H1 (cell line): ENCODE measurements at places on chromosomes 6 and 20.

- H3K4me3 ChIP-seq = no peak overlapping the region
- H3K27ac ChIP-seq = no peak overlapping the region
Observed at GRCh38 chr6:149235130-149235561, 82.4 kb upstream of the TAB2 start.

- H3K27ac ChIP-seq = no peak overlapping the region
- no peaks in the 10 kb centered on the region for H3K27me3 ChIP-seq
- DNase-seq = no peak
- H3K4me3 ChIP-seq = no peak overlapping the region
Observed at GRCh38 chr6:82397962-82398692, 34.5 kb downstream of the TPBG start.

- no peak for DNase-seq
- no peak overlapping the region for H3K27ac ChIP-seq
- H3K4me1 ChIP-seq = peaks cover 26% of the 10 kb centered on the region
- peaks cover 14% of the 10 kb centered on the region for H3K36me3 ChIP-seq
- H3K4me3 ChIP-seq = no peak overlapping the region
Observed at GRCh38 chr20:31710423-31711108, 12.1 kb downstream of the BCL2L1 start.

DNA sequence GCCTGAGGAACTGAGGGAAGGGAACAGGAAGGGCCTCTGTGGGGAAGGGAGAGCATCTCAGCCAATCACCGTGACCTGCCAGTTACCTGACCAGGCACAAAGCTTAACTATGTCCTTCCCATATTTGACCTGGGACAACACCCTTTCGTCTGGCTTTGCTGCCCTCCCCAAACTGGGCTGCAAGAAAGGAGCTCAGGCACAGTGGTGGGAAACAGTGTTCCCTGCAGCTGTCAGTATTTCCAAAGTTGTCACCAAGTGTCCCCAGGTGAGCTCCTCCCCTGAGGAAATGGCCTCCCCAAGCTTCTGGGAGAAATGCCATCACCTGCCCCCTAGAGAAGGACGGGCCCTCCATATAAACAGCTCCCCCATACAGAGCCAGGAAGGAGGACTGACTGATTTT is 17.9 kb downstream of the NCR2 start:
- no peak overlapping the region for H3K4me3 ChIP-seq
- no peak overlapping the region for H3K27ac ChIP-seq
- no peaks in the 10 kb centered on the region for H3K4me1 ChIP-seq
- no peaks in the 10 kb centered on the region; the same call in 1 of the 2 replicates for H3K27me3 ChIP-seq
- DNase-seq = no peak

DNA sequence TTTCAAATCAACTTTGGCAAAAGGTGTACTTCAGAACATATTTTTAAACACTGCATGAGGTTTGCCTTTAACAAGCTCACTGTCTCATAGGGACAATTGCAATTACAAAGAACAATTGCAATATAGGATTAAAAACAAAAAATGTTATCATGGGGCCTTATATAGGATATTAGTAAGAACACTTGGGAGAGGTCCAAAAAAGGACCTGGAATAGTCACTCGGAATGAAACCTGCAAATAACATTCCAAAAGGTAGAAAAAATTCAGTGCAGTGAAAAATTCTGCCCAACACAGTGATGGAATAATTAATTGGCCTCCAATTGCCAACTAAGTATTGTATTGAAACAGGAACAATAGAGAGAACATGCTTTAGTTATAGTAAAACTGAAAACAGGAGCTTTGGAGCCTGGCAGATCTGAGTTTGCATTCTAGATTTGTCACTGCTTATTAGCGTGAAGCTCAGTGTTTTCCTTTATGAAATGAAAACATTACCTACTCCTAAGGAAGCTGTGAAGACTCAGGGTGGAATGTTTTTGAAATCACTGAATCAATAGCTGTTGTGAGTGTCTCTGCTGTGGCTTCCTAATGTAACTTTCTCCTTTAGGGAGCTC is 172.6 kb upstream of the BMP5 start:
- H3K27me3 ChIP-seq = no peaks in the 10 kb centered on the region
- no peak overlapping the region for H3K27ac ChIP-seq
- H3K36me3 ChIP-seq = no peaks in the 10 kb centered on the region
- no peak overlapping the region for H3K4me3 ChIP-seq
- H3K4me1 ChIP-seq = no peaks in the 10 kb centered on the region
- no peak for DNase-seq

GRCh38 chr20:17437251-17437650 is 93.9 kb downstream of the BFSP1 start:
- H3K27me3 ChIP-seq = no peaks in the 10 kb centered on the region
- H3K4me1 ChIP-seq = no peaks in the 10 kb centered on the region
- DNase-seq = no peak
- no peak overlapping the region for H3K27ac ChIP-seq
- H3K36me3 ChIP-seq = no peaks in the 10 kb centered on the region

DNA sequence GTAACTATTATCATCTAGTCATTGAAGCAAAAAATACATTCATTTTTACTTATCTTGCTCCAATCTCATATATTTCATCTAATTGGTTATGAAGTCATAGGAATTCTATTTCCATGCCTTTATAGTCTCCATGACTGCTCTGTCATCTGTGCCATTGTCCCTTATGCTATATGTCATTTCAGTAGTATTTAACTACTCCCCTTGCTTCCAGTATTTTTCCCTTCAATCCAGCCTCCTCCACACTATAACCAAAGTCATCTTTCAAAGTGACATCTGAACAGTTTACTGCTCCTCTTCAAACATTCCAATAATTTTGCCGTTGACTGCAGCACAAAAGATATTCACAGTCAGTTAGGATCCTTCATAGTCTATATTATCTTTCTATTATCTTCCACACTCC is 216.6 kb upstream of the HS3ST5 start:
- H3K36me3 ChIP-seq = no peaks in the 10 kb centered on the region
- no peak overlapping the region for H3K4me3 ChIP-seq
- no peak overlapping the region for H3K27ac ChIP-seq

- H3K36me3 ChIP-seq = no peaks in the 10 kb centered on the region
- DNase-seq = no peak
- peaks cover 13% of the 10 kb centered on the region for H3K4me1 ChIP-seq
Observed at GRCh38 chr6:36670271-36670670, 8.2 kb upstream of the CDKN1A start.

DNA sequence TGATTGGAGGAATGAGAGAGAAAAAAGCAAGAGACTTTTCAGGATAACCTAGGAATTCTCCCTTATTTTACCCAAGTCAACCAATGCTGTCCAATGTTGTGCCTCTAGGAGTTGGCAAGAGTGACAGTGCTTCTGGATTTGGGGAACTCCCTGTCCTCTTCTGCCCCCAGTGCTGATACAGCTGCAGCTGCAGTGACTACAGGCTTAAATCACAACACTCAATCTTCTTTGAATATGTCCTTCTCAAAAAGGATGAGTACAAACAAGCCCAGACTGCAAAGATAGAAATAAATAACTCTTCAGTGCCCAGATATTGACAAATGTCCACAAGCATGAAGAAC is 141.0 kb upstream of the COL21A1 start:
- no peaks in the 10 kb centered on the region for H3K4me1 ChIP-seq
- H3K27me3 ChIP-seq = no peaks in the 10 kb centered on the region
- no peak overlapping the region for H3K27ac ChIP-seq

GRCh38 chr6:75166773-75167172 is 39.1 kb downstream of the COL12A1 start:
- H3K36me3 ChIP-seq = no peaks in the 10 kb centered on the region
- H3K4me1 ChIP-seq = no peaks in the 10 kb centered on the region
- no peaks in the 10 kb centered on the region for H3K27me3 ChIP-seq
- DNase-seq = no peak
- no peak overlapping the region for H3K4me3 ChIP-seq

GRCh38 chr20:1830240-1830639 is 65.0 kb upstream of the SIRPA start:
- H3K27ac ChIP-seq = no peak overlapping the region
- no peak overlapping the region for H3K4me3 ChIP-seq
- no peaks in the 10 kb centered on the region for H3K36me3 ChIP-seq
- no peak for DNase-seq
- H3K27me3 ChIP-seq = no peaks in the 10 kb centered on the region
- peaks cover 4% of the 10 kb centered on the region; the same call in 1 of the 2 replicates for H3K4me1 ChIP-seq

GRCh38 chr20:34345402-34345736 is 17.7 kb upstream of the ITCH start:
- no peaks in the 10 kb centered on the region for H3K36me3 ChIP-seq
- no peaks in the 10 kb centered on the region for H3K27me3 ChIP-seq
- DNase-seq = no peak
- peaks cover 4% of the 10 kb centered on the region for H3K4me1 ChIP-seq
- H3K27ac ChIP-seq = no peak overlapping the region
- no peak overlapping the region for H3K4me3 ChIP-seq

- H3K27me3 ChIP-seq = no peaks in the 10 kb centered on the region
- peaks cover 8% of the 10 kb centered on the region; the same call in 1 of the 2 replicates for H3K4me1 ChIP-seq
- no peak for DNase-seq
- no peak overlapping the region for H3K4me3 ChIP-seq
- H3K27ac ChIP-seq = 0 out of 2 replicates have a peak overlapping the region, but pooled peaks have one; percentile 34
- H3K36me3 ChIP-seq = peaks cover 49% of the 10 kb centered on the region
Observed at GRCh38 chr6:152976749-152977148, 6.1 kb downstream of the FBXO5 start.

- H3K36me3 ChIP-seq = no peaks in the 10 kb centered on the region
- no peak overlapping the region for H3K4me3 ChIP-seq
- H3K27ac ChIP-seq = no peak overlapping the region
Observed at GRCh38 chr6:136552054-136552453, 1.8 kb upstream of the MAP7 start.

DNA sequence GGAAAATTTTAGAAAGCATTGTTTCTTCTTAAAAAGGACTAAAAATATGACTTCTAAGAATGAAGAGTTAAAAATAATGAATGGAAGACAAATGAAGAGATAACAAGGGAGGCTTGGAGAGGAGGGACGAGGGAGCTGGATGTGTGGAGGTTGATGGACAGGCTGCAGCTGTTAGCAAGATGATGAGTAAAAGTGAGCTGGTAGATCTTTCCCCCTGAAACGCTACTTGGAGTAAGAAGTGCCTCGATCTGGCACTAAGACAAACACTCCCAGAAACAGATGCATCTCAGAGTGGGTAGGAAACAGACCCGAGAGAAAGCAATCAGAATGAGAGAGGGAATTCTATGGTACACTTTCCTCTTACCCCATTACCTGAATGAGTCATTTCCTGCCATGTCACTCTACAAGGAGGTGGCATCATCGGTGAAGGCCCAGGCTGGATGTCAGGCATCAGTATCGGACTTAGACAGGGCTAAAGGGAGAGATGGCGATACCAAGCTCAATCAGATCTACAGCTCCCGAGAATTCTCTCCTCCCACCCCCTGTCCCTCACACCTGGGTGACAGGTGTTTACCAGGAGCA is 154.1 kb upstream of the BMP2 start:
- H3K27me3 ChIP-seq = no peaks in the 10 kb centered on the region
- H3K4me1 ChIP-seq = no peaks in the 10 kb centered on the region
- no peaks in the 10 kb centered on the region for H3K36me3 ChIP-seq
- no peak overlapping the region for H3K4me3 ChIP-seq
- no peak for DNase-seq

DNA sequence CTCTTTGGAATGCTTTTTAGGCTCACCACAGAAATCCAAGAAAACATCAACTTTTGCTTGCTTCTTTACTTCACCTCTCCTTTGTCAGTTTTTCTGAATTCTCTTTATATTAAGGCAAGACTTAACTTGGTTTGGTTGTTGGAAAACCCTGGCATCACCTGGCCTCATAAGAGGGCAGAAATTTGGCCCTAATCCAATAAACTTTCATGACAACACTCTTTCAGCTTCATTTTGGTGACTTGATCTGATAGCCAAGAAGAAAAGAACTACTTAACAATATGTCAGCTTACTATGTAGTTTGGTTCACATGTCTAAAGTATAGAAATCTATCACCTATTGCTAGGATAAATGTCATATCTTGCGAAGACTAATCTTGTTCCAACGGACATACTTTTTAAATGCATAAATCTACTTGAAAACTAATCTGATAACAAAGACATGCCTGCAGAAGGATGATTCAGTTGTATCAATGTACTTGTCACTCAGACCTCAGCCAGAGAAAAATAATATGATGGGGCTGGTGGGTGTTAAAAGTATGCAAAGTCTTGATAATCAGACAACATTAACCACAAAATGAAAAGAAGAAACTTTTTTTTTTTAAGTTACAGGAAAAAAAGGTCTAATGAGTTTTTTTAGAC is 19.3 kb upstream of the HBS1L start:
- no peak overlapping the region for H3K27ac ChIP-seq
- DNase-seq = no peak
- H3K4me1 ChIP-seq = no peaks in the 10 kb centered on the region
- no peak overlapping the region for H3K4me3 ChIP-seq

DNA sequence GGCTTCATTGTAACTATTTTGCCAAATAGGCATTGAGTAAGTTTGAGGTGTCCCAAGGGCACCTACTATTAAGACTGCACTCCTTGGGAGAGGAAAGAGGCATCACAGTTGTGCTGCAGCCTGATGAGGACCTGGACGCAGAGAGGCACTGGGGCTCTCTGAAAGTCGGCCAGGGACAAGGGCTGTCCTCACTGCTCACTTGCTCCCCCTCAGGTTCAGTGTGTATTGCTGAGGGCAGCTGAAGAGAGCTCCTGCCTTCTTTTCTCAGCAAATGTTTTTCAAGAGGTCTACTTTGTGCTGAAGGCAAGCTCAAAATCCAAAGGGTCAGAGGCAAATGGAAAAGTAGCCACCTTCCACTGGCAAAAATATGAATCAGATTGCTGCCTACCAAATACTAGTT is 331.8 kb downstream of the RIMS1 start:
- H3K4me1 ChIP-seq = no peaks in the 10 kb centered on the region
- no peak overlapping the region for H3K27ac ChIP-seq
- no peak overlapping the region for H3K4me3 ChIP-seq

DNA sequence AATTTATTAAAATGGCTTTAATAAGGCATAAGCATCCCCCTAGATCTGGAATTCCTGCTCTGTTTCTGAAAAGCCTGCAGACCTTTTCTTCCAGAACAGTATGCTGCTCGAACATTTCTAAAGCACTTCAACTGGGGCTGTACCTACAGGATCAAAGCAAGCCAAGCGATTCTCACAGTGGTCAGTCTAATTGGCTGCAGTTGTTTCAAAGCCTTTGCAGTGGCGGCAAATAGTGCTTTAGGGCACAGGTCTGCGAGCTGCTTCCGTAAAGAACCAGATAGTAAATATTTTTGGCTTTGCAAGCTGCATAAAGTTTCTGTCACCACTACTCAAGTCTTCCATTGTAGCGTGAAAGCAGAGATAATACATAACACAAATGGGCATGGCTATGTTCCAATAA is 88.9 kb upstream of the FBXL4 start:
- no peaks in the 10 kb centered on the region for H3K36me3 ChIP-seq
- no peak overlapping the region for H3K4me3 ChIP-seq
- H3K27ac ChIP-seq = no peak overlapping the region
- no peak for DNase-seq
- H3K27me3 ChIP-seq = no peaks in the 10 kb centered on the region

- no peaks in the 10 kb centered on the region for H3K4me1 ChIP-seq
- H3K36me3 ChIP-seq = no peaks in the 10 kb centered on the region
- no peak overlapping the region for H3K27ac ChIP-seq
Observed at GRCh38 chr6:90175627-90176538, 120.8 kb downstream of the BACH2 start.

- DNase-seq = no peak
- no peaks in the 10 kb centered on the region for H3K4me1 ChIP-seq
- H3K36me3 ChIP-seq = no peaks in the 10 kb centered on the region
- H3K4me3 ChIP-seq = no peak overlapping the region
- H3K27ac ChIP-seq = no peak overlapping the region
- H3K27me3 ChIP-seq = no peaks in the 10 kb centered on the region
Observed at GRCh38 chr6:54094786-54095185, 16.5 kb upstream of the MLIP start.

GRCh38 chr6:2396042-2396657 is 150.7 kb upstream of the GMDS start:
- H3K27ac ChIP-seq = no peak overlapping the region
- no peaks in the 10 kb centered on the region for H3K36me3 ChIP-seq
- H3K4me3 ChIP-seq = no peak overlapping the region
- no peaks in the 10 kb centered on the region for H3K27me3 ChIP-seq
- no peak for DNase-seq
